HepG2 (cell line): ENCODE measurements at places on chromosomes 3 and 15. TPM values are rescaled to one million over a fixed set of nuclear protein-coding genes. Genes with fewer than 3 reads are reported as not detected.

The CDHR4 gene
- total RNA-seq: not detected in 2 replicates

The MKRN2OS gene
- total RNA-seq: not detected in 2 replicates

The TM4SF18 gene
- total RNA-seq: not detected in 2 replicates

The LMAN1L gene
- total RNA-seq: not detected in 2 replicates

The TTC21A gene
- 0.31 and 0.39 TPM in 2 replicates for total RNA-seq

The GOLGA8T gene
- total RNA-seq: not detected in 2 replicates

The ARHGAP31 gene
- total RNA-seq: not detected in 2 replicates

DNA sequence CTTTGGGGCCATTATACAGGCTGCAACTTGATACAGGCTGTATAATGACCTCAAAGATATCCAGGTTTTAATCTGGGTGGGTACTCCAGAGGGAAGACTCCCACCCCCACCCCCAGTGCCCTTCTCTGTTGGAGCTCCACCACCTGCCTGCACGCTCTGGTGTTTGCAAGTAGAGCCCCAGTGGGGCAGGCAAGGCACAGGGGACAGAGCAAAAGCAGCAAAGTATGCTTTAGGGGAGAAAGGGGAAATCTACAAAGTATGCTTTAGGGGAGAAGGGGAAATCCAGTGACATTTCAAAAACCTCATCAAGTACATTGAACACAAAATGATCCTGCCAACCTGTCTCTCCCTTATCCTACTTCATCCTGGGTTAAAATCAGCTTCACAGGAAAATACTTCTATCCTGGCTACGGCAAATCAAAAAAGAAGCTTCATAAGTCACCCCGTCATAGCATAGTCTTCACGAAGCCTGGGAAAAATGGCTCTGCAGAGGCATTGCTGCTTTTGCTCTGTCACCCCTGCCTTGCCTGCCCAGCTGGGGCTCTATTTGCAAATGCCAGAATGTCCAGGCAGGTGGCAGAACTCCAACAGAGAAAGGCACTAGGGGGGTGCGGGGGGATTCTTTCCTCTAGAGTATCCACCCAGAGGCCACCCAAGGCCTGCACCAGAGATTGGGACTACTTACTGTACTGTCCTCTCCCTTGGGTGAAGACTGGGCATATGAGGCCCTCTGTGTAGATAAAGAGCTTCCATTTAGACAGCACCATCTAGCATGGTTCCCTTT is 60.9 kb upstream of the ATP11B start:
- no peak for DNase-seq
- H3K27ac ChIP-seq: no peak overlapping the region
- no peaks in the 10 kb centered on the region for H3K36me3 ChIP-seq
- peaks cover 5% of the 10 kb centered on the region; the same call in 1 of the 3 replicates for H3K27me3 ChIP-seq
- H3K4me1 ChIP-seq: peaks cover 11% of the 10 kb centered on the region

DNA sequence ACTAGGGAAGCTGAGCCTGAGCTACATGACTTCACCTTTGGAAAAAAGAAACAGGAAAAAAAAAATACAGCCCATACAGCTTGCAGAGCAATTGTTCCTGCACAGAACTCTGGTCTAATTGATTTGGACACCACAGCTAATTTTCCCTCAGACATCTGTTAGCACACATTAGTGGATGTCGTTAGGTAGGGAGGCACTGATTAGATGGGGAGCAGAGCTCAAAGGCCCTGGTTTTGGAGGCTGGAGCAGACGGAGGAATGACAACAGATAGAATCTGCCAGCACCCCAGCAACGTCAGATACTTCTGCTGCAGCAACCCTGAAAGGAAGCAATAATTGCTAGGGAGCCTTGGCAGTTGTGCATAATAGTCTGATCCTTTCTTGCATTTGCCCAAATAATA is 398.9 kb downstream of the LSAMP start:
- H3K36me3 ChIP-seq: no peaks in the 10 kb centered on the region
- no peak for DNase-seq
- no peaks in the 10 kb centered on the region for H3K27me3 ChIP-seq
- no peak overlapping the region for H3K27ac ChIP-seq
- no peaks in the 10 kb centered on the region for H3K4me1 ChIP-seq
- no peak overlapping the region for H3K4me3 ChIP-seq

GRCh38 chr3:47096959-47097358 is 67.0 kb downstream of the SETD2 start:
- H3K27me3 ChIP-seq: no peaks in the 10 kb centered on the region
- DNase-seq: no peak
- H3K27ac ChIP-seq: no peak overlapping the region

GRCh38 chr3:88149509-88150362 is at the start of gene C3orf38:
TSS of gene C3orf38 (plus strand) at chr3:88149959. CDS start at chr3:88150053, 94 bp downstream.
- peak; percentile 92 for DNase-seq
- H3K27ac ChIP-seq: peak within 1 kb of the TSS; percentile 98
- H3K36me3 ChIP-seq: peaks cover 9% of the 10 kb centered on the region; the same call in 2 of the 3 replicates
- H3K4me1 ChIP-seq: peaks cover 37% of the 10 kb centered on the region

GRCh38 chr3:155407971-155408370 is 114.5 kb upstream of the STRIT1 start:
- no peaks in the 10 kb centered on the region for H3K4me1 ChIP-seq
- no peaks in the 10 kb centered on the region for H3K36me3 ChIP-seq
- H3K27ac ChIP-seq: no peak overlapping the region
- DNase-seq: no peak

GRCh38 chr3:156760333-156760732 is 65.8 kb upstream of the LEKR1 start:
- no peak overlapping the region for H3K4me3 ChIP-seq
- H3K27ac ChIP-seq: no peak overlapping the region

- no peak overlapping the region for H3K4me3 ChIP-seq
- H3K36me3 ChIP-seq: no peaks in the 10 kb centered on the region
- DNase-seq: peak; percentile 88
- H3K4me1 ChIP-seq: peaks cover 87% of the 10 kb centered on the region
- H3K27me3 ChIP-seq: no peaks in the 10 kb centered on the region
These were observed 9.2 kb upstream of the GATM start for GRCh38 chr15:45387380-45388007.

DNA sequence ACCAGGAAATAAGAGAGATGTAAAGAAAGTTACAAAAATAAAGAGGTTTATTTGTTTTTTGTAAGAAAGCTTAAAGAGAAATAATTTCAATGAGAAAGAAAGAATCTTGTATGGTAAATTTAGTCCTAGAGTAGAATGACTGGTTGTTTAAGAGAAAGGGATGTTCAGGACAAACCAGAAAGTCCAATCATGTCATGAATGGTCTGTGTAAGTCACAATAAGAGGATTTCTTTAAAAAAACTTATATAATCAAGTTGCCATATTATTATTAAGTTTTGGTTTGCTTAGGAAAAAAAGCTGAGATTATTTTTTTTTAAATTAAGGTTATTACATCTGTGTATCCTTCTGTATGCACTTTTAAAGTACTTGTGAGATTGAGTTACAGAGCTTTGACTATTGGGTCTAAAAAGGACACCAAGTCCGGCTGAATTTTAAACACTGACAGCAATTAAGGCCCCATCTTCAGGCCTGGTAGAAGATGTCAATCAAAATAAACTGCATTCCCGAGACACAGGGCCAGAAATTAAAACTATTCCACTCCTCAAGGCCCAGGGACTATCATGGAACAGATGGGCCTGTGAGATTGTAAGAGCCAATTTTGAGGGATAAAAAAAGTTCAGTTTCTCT is 12.2 kb downstream of the ERICH6 start:
- no peaks in the 10 kb centered on the region for H3K36me3 ChIP-seq
- H3K27ac ChIP-seq: no peak overlapping the region
- H3K27me3 ChIP-seq: no peaks in the 10 kb centered on the region

- H3K4me1 ChIP-seq: no peaks in the 10 kb centered on the region
- no peak overlapping the region for H3K27ac ChIP-seq
- no peaks in the 10 kb centered on the region for H3K27me3 ChIP-seq
- H3K36me3 ChIP-seq: no peaks in the 10 kb centered on the region
- no peak for DNase-seq
- H3K4me3 ChIP-seq: no peak overlapping the region
These were observed 183.6 kb upstream of the ATP11B start for GRCh38 chr3:182609575-182610156.

DNA sequence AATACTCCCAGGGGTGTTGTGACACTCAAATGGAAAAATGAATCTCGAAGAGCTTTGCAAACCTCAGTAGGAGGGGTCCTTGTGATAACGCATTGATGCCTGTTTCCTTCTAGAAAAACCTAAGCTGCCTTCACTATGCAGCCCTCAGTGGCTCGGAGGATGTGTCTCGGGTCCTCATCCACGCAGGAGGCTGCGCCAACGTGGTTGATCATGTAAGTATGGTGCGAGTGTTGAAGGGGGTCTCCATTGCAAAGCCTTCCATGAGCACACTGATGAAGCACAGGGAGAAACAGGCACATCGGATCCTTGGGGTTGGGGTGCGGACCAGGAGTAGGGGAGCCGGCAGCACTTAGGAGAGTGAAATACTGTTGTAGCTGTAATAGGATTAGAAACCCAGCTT is 22.3 kb downstream of the ANKDD1A start:
- no peak overlapping the region for H3K27ac ChIP-seq
- H3K36me3 ChIP-seq: no peaks in the 10 kb centered on the region
- DNase-seq: no peak
- peaks cover 11% of the 10 kb centered on the region; the same call in 2 of the 3 replicates for H3K27me3 ChIP-seq
- peaks cover 25% of the 10 kb centered on the region for H3K4me1 ChIP-seq

DNA sequence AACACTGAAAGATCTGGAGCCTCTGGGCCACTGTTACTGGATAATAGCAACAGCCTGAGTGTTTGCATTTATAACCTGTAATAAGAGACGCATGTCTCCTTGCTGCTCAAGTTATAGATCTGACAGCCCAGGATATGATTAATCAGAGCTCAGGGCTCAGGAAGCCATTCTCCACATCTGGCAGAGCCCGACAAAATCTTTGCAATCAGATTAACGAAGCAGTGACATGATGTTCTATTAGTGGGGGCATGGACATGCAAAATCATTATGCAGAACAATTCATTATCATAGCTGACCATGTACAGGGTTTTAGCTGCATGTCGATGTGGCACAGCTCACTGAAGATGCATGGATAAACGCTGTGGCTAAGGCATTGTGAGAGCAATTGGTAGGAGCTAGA is 730.3 kb downstream of the ZNF385D start:
- no peaks in the 10 kb centered on the region for H3K36me3 ChIP-seq
- no peak overlapping the region for H3K4me3 ChIP-seq
- no peaks in the 10 kb centered on the region for H3K4me1 ChIP-seq
- H3K27me3 ChIP-seq: no peaks in the 10 kb centered on the region
- H3K27ac ChIP-seq: no peak overlapping the region

- H3K36me3 ChIP-seq: no peaks in the 10 kb centered on the region
- no peak for DNase-seq
- peaks cover 9% of the 10 kb centered on the region for H3K4me1 ChIP-seq
- H3K27ac ChIP-seq: no peak overlapping the region
- no peak overlapping the region for H3K4me3 ChIP-seq
These were observed 10.0 kb downstream of the CRYGS start for GRCh38 chr3:186534113-186534669.

DNA sequence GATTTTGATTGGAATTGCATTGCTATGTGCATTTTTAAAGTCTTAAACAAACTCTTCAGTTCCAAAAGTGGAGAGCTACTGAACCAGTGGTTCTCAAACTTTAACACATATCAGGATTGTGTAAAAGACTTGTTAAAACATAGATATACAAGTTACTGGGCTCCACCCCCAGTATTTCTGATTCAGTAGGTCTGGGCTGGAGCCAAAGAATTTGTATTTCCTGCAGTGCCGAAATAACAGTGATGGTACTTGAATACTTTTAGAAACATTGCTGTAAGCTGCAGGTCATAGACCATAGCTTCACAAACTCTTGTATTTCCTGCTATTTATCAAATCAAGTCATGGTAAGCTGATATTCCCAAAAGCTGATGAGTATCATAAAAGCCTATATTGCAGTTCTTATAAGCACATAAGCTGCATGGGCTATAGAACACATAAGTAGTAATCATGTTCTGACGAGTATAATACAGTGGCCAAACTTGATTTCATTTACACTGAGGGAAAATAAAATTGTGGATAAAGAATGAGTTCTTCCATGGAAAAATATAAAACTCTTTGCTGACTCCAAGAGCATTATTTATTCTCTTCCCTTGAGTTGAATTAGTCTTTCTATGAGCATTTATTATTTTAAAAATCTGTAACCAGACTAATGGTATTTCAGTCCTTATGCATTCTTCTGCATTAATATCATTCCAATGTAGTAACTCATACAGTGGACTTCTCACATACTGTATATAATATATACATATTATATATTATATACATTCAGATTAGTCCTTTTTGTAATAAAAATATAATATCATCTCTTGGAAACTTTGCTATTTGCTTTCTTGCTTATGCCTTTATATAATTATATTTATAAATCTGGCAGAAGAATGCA is 550.5 kb upstream of the AGTR1 start:
- H3K27me3 ChIP-seq: no peaks in the 10 kb centered on the region
- no peaks in the 10 kb centered on the region for H3K36me3 ChIP-seq
- H3K4me1 ChIP-seq: no peaks in the 10 kb centered on the region
- no peak for DNase-seq

GRCh38 chr15:35311615-35312014 is 226.5 kb upstream of the NANOGP8 start:
- DNase-seq: no peak
- peaks cover 5% of the 10 kb centered on the region for H3K4me1 ChIP-seq
- no peaks in the 10 kb centered on the region for H3K36me3 ChIP-seq
- no peak overlapping the region for H3K27ac ChIP-seq
- no peaks in the 10 kb centered on the region for H3K27me3 ChIP-seq

GRCh38 chr3:108946292-108947285 is 7.1 kb downstream of the GUCA1C start:
- H3K36me3 ChIP-seq: no peaks in the 10 kb centered on the region
- no peaks in the 10 kb centered on the region for H3K27me3 ChIP-seq
- no peak overlapping the region for H3K4me3 ChIP-seq
- no peaks in the 10 kb centered on the region for H3K4me1 ChIP-seq
- DNase-seq: no peak
- H3K27ac ChIP-seq: no peak overlapping the region

- no peaks in the 10 kb centered on the region for H3K27me3 ChIP-seq
- peaks cover 26% of the 10 kb centered on the region for H3K4me1 ChIP-seq
- no peak overlapping the region for H3K27ac ChIP-seq
- no peak overlapping the region for H3K4me3 ChIP-seq
These were observed 11.2 kb downstream of the TNFSF10 start for GRCh38 chr3:172511783-172512762.

DNA sequence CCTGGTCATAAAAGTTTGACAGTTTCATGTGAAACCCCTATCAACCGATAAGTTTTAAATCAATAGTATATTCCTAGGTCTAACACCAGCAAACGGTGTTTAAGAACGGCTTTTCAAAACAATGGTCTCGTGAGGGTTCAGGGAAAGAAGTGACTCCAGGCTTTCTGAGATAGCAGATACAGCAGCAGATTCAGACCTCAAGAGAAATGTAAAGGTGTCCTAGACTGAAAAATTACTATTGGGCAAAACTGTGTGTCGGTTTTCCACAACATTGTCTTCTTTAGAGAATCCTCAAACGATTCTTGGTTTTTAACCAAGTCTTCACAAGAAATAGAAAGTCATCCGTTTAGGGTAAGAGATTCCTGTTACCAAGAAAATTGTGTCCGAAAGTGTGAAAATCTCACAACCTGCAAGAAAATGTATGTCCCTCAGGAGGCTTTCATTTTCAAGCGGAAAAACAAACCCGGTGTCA is 1.2 kb downstream of the SETD2 start:
- no peak for DNase-seq
- peak overlapping the region; percentile 84 for H3K4me3 ChIP-seq
- no peaks in the 10 kb centered on the region for H3K36me3 ChIP-seq
- peak overlapping the region; percentile 94 for H3K27ac ChIP-seq

GRCh38 chr15:76206325-76206976 is 104.8 kb downstream of the ETFA start:
- peaks cover 12% of the 10 kb centered on the region for H3K36me3 ChIP-seq
- 0 out of 2 replicates have a peak, but pooled peaks cover 8% of the 10 kb centered on the region for H3K4me1 ChIP-seq
- DNase-seq: no peak
- H3K27ac ChIP-seq: no peak overlapping the region
- H3K4me3 ChIP-seq: no peak overlapping the region
- H3K27me3 ChIP-seq: no peaks in the 10 kb centered on the region
